ENCODE measurements at places on chromosomes 11 and 22.

- DNase-seq = peak; percentile 45
Measured at GRCh38 chr11:65429724-65430405, 7.3 kb downstream of the NEAT1 start.

GRCh38 chr11:111982019-111982464, 43.2 kb upstream of the DLAT start:
- no peak for DNase-seq

DNA sequence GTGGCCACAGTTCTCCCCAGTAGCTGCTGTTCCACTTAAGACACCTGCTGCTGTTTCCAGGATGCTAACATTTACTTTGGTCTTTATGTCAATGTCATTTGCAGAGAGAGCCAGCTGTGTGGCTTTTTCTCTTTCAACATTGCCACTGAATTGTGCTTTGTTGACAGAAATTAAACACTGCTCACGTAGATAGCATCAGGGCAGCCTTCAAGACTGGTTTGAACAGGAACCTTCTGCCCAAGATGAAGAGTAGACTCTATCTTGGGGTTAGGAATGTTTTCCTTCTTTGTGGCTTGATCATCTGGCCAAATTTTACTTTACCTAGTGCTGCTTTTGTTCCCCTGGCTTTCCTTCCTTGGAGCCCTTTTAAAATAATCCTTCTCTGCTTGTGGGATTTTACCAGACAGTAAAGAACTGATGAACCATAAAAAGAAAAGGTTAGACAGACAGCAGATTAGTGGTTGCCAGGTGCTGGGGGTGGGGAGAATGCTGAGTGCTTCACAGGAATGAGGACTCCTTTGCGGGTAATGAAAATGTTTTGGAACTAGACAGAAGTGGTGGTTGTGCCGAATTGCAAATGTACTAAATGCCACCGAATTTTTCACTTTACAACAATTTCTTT, 22.7 kb upstream of the XBP1 start:
- DNase-seq = no peak

DNA sequence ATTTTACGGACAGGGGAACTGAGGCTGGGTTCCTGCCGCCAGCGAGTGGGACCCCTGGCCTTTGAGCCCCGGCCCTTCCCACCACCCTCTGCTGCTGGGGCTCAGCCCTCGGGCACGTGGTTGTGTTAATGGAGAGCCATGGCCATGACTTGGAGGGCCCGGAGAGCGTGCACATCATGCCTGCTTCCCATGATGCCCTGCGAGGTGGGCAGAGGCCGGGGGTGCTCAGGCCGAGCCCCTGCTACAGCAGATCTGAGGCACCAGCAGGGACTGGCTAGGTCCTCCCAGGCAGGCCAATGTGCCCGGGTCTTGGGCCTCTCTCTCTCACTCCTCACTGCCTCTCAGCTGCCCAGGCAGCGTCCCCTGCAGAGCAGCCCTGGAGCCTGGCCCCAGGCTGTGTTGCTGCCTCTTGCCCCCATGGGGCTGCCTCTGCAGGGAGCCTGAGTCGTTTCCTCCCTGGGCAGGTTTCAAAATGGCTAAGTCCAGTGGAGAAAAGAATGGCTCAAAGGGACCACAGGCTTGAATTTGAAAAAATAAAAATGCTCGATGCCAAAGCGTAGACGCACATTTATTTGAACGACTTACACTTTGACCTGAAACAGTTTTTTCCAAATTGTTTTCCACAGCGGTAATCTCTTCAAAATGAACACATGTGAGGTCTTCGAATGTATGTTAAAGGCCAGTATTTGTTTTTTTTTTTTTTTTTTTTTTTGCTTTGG, 72.6 kb upstream of the CLDN5 start:
- DNase-seq = no peak

All from DMS 273 treated with DMSO at 0.1 percent for 48 hours (cell line).